Uterine smooth muscle cell (primary cell): ENCODE measurements at places on chromosomes 16 and 17. TPM values are rescaled to one million over a fixed set of nuclear protein-coding genes. Genes with fewer than 3 reads are reported as not detected.

Gene DYNLRB2
- total RNA-seq: 0.25 TPM in 1 of 2 replicates, not detected in the other

Gene RNF222
- not detected in 2 replicates for total RNA-seq

Gene KRTAP4-4
- total RNA-seq: not detected in 2 replicates

Gene CA7
- total RNA-seq: not detected in 2 replicates

Gene KRTAP17-1
- 0.12 and 0.33 TPM in 2 replicates for total RNA-seq

Gene SOST
- not detected in 2 replicates for total RNA-seq

Gene KRTAP4-12
- not detected in 2 replicates for total RNA-seq

Gene NACA2
- not detected in 2 replicates for total RNA-seq

Gene FOXN1
- total RNA-seq: under 0.01 TPM in 1 of 2 replicates, not detected in the other

Gene CD300LB
- not detected in 2 replicates for total RNA-seq

Gene MT1F
- 0.22 TPM in 1 of 2 replicates, not detected in the other for total RNA-seq

Gene TMIGD1
- total RNA-seq: not detected in 2 replicates
